Choroid plexus epithelial cell (primary cell): ENCODE measurements at places on chromosomes 7 and 10.
A peak's percentile ranks its signal among the peaks of the same experiment; 100 is the strongest.

GRCh38 chr7:90751595-90751994 lies 155.5 kb downstream of the CDK14 start:
- DNase-seq, result no peak

GRCh38 chr7:101161692-101162471 lies 3.5 kb downstream of the VGF start:
- no peak for DNase-seq

DNA sequence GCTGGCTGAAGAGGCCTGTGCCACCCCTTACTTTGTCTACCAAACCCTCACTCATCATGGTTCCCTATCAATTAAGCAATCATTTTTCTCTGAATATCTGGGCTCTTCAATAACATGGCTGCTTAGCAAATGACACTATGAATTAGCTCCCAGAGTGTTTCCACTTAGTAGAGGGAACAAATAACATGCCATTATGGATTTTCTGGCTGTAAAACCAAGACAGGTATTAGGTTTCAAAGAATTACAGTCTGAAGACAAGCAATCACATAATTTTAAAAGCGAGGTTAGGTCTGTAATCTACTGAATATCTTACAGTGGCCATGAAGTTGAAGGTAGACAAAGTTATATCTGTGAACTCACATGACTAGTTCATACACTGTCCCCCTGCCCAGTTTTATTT lies 220.8 kb upstream of the PHYHIPL start:
- no peak for DNase-seq

GRCh38 chr10:47378606-47379444 lies 5.3 kb downstream of the ZNF488 start:
- no peak for DNase-seq

DNA sequence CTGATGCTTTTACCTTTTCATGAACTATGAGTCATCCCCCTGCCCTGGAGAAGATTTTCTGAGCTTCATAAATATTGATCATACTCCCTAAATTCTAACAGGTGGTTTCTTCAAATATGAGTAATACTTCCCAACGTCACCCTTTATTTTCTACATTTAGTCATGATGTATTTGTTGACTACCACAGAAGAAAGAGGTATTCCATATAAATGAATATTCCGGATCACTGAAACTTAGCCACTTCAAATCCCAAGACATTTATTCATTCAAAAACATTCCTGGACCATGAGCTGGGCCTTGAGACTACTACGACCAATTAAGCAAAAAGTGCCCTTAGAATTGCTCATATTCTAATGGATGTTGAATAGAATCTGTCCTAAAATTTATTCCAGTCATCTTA lies 395.8 kb upstream of the NPVF start:
- DNase-seq, result no peak

GRCh38 chr10:89867964-89868363 lies 166.6 kb downstream of the KIF20B start:
- DNase-seq, result peak; percentile 64

DNA sequence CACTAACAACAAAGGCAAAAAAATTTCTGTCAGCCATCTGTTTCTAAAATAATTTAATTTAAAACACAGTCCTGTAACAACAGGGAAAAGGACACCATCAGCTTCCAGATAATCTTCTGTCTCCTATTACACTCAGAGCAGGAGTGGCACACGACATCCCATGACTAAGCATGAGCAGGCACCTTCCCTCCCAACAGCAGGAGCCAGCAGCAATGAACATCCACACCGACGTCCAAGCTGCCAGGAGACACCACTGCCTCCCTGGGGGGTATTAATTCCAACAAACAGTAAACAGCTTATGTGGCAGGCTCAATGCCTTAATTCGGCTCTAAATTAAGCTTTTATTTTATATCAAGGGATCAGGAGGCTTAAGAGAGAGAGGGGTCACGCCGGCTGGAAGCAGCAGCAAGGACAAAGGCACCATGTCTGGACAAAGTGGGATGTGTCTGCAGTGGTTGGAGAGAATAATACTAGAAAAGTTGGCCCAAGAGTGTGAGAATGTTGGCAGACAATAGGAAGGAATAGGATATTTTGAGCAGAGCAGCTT lies 45.7 kb downstream of the KIAA1549 start:
- peak; percentile 77 for DNase-seq

- DNase-seq, result no peak
Observed at GRCh38 chr7:28815928-28816373, 142.2 kb downstream of the TRIL start.

- no peak for DNase-seq
Observed at GRCh38 chr10:64142395-64142794, 621.2 kb downstream of the REEP3 start.

GRCh38 chr10:8504499-8504898 lies 450.0 kb downstream of the GATA3 start:
- DNase-seq, result no peak

- DNase-seq, result peak; percentile 91
Observed at GRCh38 chr7:55066524-55066923, 47.7 kb downstream of the EGFR start.

- DNase-seq, result peak; percentile 68
Observed at GRCh38 chr10:113133497-113134115, 183.6 kb downstream of the TCF7L2 start.

DNA sequence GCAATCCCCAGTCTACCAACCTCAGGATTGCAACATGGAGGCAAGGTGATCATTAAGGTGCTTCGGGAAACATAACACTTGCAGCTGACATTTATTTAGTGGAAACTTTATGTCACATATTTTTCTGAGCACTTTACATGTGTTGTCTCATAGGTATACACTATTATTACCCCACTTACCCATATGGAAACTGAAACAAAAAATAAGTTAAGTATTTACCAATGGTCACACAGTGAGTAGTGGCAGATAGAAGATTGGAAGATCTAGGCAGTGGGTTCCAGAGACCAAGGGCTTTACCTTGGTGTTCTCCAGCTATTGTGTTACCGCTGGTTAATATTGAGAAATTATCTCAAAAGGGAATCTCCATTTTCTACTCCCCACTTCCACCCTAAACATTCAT lies 1279.1 kb upstream of the SORCS1 start:
- no peak for DNase-seq

GRCh38 chr10:93762979-93763391 lies 5.2 kb downstream of the LGI1 start:
- DNase-seq, result no peak

DNA sequence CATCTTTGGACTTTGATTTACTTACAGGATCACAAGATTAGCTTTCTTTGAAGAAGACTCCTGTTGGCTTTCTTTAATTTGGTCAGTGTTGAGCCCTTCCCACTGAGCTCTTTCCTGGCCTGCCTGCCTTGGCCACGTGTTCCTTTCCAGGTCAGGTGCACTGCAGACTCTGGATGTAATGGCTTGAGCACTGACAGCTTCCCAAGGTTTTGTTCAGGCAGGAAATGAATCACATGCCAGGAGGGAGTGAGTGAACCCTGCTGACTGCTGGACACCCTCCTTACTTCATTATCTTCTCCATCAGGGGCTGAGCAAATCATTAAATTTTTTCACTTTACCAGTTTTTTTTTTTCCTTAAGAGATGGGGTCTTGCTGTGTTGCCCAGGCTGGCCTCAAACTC lies 29.8 kb downstream of the SNX10 start:
- no peak for DNase-seq

DNA sequence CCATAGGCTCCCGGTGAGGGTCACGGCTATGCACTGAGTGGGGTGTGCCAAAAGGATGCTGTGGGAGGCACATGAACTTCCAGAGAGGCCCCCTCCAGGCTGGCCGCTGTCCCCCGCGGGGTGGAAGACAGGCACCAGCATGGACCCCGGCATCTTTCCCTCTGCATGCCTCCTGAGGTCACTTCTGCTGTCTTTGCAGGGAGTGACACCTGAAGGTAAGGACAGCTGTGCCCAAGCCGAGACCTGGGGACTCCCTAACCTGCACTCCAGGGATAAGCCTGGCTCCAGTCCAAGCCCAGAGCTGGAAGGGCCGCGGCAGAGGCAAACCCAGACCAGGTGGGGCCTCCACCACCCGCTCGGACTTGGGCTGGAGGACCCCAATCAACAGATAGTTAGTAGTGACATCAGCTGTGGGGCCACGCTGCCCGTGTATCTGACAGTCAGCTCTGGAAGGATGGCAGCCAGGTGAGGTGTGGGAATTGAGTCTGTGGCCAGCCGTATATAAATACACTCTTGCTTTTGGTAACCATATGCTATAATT lies 340.7 kb upstream of the MKI67 start:
- no peak for DNase-seq
